H4 (cell line): ENCODE measurements at places on chromosomes 13 and 19.

GRCh38 chr19:39296055-39296645 is at the start of gene IFNL1:
Gene IFNL1 (plus strand): TSS chr19:39296407. CDS start chr19:39296422, 15 bp downstream.
- DNase-seq: no peak

- DNase-seq: no peak
Observed at GRCh38 chr13:50511877-50512341, 331.6 kb downstream of the DLEU7 start.

DNA sequence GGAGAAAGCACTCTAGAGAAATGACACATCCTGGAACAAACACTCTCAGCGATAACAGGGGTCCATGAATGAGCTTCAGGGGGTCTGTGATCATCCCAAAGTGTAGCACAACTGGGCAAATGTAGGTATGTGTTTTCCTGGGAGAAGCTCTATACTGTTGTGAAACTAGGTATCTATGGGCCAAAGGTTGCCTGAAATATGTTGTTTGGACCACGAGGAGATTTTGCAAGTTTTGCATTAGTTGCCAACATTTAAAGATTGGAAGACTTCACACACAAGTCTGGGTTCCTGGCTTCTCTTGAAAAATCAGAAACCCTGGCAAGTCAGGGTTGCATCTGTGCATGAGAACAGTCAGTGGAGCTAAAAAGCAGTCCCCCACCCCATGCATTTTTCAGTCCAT is 26.7 kb upstream of the POU2F2 start:
- DNase-seq: no peak

- DNase-seq: no peak
Observed at GRCh38 chr13:21008026-21008425, 53.4 kb downstream of the LATS2 start.

- no peak for DNase-seq
Observed at GRCh38 chr19:46409191-46409590, 4.2 kb downstream of the CCDC8 start.

DNA sequence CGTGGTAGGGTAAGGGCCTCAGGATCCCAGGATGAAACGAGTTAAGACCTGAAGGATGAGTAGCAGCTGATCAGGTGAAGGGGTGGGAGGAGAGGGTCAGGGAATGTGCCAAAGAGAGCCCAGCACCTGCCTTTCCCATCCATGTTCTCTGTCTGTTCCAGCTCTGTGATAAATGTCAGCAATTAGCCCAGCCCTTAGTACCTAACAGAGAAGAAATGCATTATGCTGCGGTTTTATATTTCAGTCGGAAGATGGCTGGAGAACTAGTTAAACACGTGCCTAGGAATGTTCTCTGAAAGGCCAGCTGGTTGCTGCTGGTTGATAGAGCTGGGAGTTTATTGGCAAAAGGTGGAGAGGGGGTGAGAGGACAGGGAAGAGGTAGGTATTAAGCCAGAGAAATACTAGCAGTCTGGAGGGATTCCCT is 268.2 kb downstream of the SHISA2 start:
- DNase-seq: no peak

- peak; percentile 10 for DNase-seq
Observed at GRCh38 chr13:100235311-100235901, 146.5 kb downstream of the PCCA start.

- no peak for DNase-seq
Observed at GRCh38 chr13:85557691-85558467, 241.3 kb downstream of the SLITRK6 start.

- no peak for DNase-seq
Observed at GRCh38 chr19:11195681-11196080, 1.7 kb downstream of the KANK2 start.

DNA sequence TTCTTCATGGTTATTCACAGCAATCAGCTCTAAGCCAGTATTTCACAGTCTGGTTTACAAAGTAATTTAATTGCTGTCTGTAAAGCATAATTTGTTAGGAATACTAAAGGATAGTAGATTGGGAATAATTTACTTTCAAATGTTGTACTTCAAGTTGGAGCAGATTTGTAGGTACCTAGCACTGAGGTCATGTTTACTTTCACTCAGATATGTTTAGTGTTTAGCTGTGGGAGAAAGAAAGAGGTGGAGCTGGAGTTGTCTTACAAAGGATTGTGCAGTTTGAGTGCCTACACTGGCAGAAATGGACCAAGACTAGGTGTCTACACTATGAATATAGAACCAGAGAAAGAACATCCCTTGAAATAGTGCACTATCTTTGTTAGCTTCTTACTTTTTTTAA is 464.6 kb downstream of the PCDH9 start:
- DNase-seq: no peak

- DNase-seq: peak; percentile 39
Observed at GRCh38 chr13:36275190-36276002, 22.2 kb downstream of the CCDC169 start.

DNA sequence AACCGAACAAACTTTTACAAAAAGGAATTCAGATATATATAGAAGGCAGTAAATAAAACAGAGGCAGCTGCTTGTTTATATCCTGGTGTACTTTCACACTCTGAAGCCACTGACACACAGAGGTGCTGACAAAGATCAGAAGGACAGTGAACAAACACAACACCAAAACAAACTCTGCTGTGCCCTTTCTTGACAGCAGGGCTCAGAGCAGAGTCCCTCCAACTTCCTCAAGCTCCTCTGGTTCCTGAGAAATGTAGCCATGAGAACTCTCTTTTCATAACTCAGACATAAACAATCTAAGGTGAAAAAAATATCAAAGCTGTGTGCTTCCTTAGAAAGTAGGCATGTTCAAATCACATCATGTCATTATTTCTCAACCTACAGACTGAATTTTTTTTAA is 1052.8 kb upstream of the SPRY2 start:
- no peak for DNase-seq

DNA sequence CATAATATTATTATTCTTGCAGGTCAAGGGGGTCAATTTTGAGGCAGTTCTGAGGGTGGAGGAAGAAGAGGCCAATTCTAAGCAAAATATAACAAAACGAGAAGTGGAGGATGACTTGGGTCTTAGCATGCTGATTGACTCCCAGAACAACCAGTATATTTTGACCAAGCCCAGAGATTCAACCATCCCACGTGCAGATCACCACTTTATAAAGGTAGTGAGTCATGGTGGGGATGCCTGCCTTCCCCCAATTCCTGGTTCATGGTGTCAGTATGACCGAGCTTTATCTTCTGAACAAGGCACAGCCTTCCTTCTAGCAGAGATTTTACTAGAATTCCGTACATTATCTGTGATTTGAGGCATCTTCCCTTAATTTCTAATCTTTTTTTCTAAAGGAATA is 9.4 kb upstream of the DCUN1D2 start:
- DNase-seq: no peak

GRCh38 chr19:39270036-39270871 is 2.1 kb downstream of the IFNL2 start:
- DNase-seq: no peak

DNA sequence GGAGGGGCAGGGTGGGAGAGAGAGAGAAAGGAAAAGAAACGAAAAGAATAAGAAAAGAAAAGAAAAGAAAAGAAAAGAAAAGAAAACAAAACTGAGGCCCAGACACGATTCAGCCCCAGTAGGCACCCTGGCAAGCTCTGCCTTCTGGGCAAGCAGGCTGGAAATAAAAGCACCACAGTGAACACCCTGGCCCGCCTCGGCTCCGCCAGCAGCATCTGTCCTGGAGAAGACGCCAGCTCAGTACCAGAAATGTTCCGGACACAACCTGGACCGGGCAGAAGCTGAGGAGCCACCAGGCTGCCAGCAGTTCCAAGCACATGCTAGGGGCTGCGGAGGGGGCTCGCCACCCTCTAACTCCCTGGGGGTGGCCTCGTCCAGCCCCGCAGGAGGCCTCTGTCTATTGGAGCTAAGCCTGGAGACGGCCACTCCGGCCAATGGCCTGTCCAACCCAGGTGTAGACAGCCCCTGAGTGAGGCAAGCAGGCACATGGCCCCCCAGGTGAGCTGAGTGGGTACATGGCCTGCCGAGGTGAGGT is 11.4 kb upstream of the CPAMD8 start:
- DNase-seq: no peak

- no peak for DNase-seq
Observed at GRCh38 chr19:40376286-40376862, 13.6 kb downstream of the HIPK4 start.

DNA sequence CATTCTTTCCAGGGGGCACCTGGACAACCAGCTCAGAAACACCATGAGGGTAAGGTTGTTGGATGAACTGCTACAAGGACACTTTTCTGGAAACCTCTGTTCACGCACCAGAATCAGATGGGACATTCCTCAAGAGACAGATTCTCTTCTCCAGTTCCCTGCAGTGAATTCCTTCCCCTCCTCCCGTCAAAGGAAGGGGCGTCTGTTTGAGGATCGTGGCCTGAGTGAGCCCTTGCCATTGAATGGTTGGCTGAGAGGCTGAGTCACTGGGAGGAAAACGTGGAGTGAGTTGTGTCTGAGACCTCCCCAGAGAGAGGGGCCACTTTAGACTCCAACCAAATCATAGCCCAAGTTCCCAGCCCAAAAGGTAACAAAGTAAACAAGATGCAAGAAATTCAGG is 79.4 kb upstream of the ZNF507 start:
- DNase-seq: no peak

DNA sequence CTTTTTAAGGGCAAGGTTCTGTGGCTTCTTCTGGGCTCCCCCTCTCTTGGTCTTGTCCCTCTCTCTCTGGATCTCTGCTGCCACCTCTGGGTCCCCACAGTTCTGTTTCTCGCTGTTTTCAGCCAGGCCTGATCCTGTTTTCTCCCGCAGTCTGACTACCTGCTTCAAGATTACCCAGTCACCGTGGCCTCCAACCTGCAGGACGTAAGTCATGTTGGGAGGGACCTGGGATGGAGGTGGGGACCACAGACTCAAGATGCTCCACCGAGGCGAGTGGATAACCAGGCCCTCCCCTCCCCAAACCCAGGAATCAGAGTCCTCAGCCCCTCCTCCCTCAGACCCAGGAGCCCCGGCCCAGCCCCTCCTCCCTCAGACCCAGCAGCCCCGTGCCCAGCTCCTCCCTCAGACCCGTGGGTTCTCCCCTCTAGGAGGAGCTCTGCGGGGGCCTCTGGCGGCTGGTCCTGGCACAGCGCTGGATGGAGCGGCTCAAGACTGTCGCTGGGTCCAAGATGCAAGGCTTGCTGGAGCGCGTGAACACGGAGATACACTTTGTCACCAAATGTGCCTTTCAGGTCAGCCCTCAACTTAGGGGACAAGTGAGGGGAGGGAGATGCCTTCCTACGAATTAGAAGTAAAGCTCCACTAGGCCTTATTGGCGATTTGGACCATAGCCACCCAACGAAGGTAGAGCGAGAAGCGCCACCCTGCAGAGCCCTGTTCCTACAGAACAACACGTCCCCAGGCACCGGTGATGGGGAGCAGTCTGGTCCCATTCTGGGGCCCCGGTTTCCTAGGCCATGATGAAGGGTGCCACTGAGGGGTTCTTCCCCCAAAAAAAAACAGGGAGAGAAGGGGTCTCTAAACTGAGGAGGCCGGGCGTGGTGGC is 2.2 kb downstream of the FLT3LG start:
- DNase-seq: no peak

GRCh38 chr19:14496029-14496833 is at the start of gene GIPC1:
Gene GIPC1 (minus strand): TSS chr19:14496127. CDS start chr19:14482976, 13,151 bp downstream.
- peak; percentile 99 for DNase-seq

GRCh38 chr19:40613690-40614621 is 12.8 kb downstream of the LTBP4 start:
- no peak for DNase-seq

GRCh38 chr13:40275636-40276035 is 390.8 kb downstream of the FOXO1 start:
- no peak for DNase-seq

- DNase-seq: no peak
Observed at GRCh38 chr13:87779426-87779825, 108.3 kb downstream of the SLITRK5 start.

GRCh38 chr13:74134777-74135325 is 647 bp upstream of the KLF12 start:
- no peak for DNase-seq

DNA sequence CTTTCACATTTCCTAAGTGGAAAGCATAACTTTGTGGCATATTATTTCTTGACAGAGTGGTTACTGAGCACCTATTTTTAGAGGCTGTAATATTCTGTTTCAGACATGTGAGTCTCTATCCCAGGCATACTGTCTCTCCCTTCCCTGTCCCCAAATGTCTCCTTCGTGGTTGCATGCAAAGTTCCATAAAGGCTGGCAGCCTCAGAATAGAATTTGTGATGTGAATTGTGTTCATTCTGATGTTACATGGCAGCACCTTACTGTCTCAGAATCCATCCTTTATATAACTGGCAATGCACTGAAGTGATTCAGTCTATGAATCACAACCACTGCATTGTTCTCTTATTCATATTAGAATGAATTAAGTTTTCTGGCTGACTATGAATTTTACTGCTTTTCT is 89.0 kb upstream of the SLC7A1 start:
- no peak for DNase-seq

GRCh38 chr13:68428292-68428691 is 1198.2 kb upstream of the PCDH9 start:
- DNase-seq: no peak

GRCh38 chr19:48859711-48860572 is 8.5 kb downstream of the PLEKHA4 start:
- no peak for DNase-seq

DNA sequence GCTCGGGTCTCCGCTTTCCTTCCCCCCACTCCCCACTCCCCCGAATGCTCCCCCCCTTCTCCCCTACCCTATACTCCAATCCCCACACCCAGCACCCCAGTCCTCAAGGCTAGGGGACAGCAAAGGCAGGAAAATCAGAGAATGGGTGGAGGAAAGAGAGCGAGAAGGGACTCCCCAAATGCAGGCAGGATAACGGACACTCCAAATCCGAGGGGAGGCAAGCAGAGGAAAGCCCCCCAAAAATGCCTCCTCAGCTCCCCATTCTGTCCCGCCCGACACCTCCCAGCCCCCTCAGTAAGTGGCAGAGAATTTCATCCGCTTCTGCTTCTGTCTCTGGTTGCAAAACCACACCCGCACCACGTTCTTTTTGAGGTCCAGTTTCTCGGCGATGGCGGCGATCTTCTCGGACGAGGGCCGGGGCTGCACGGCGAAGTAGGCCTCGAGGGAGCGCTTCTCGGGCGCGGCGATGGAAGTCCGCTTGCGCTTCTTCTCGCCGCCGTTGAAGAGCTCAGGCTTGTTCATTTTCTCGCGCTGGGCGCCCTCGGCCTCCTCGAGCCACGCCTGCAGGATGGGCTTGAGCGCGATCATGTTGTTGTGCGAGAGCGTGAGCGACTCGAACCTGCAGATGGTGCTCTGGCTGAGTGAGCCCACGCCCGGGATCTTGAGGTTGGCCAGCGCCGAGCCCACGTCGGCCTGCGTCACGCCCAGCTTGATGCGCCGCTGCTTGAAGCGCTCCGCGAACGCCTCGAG is 2.1 kb downstream of the POU4F1 start:
- DNase-seq: no peak

DNA sequence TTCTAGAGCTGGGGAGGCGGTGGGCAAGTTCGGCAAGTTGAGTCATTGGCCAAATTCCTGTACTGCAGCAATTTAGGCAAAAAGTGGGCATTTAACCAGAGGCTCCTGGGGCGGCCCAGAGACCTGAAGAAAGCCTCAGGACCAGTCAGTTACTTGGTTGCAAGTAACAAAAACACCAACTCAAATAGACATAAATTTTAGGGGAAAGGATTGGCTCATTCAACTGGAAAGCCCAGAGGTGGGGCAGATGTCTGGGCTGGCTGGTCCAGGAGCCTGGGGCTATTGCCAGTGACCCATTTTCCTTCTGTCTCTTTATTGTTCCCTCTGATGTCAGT is 97.1 kb downstream of the SIPA1L3 start:
- DNase-seq: no peak
